Fibroblast of the aortic adventitia (primary cell): ENCODE measurements at places on chromosomes 13 and 19. TPM values are rescaled to one million over a fixed set of nuclear protein-coding genes. Genes with fewer than 3 reads are reported as not detected.

Gene ALOX5AP
- total RNA-seq, result not detected in 2 replicates

Gene PCDH17
- total RNA-seq, result 0.82 and 1.4 TPM in 2 replicates

- no peak for DNase-seq
Measured at GRCh38 chr13:46595885-46596275, 42.9 kb downstream of the LRCH1 start.

GRCh38 chr19:36265064-36265463, 50.2 kb downstream of the ZNF146 start:
- no peak for DNase-seq

- DNase-seq, result no peak
Measured at GRCh38 chr13:110498327-110498726, 63.2 kb downstream of the RAB20 start.

- peak; percentile 50 for DNase-seq
Measured at GRCh38 chr13:84431646-84432045, 549.4 kb upstream of the SLITRK1 start.

DNA sequence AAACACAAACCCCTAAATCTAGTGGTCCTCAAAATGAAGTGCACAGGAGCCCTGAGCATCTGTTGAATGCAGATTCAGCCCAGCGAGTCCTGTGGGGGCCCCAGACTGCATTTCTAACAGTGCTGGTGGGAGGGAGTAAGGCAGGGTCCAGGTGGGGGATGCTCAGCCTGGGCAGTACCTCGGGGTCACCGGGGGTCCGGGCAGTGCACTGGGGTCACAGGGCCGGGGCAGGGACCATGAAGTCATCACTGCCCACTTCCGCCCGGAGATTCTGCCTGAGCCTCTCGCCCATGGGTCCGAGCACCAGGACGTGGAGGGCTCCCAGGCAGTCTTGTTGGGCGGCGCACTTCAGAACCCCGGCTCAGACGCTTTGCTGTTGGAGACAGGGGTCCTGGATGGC, 838 bp upstream of the ATP4B start:
- no peak for DNase-seq

Gene FPR3
- total RNA-seq, result not detected in 2 replicates

DNA sequence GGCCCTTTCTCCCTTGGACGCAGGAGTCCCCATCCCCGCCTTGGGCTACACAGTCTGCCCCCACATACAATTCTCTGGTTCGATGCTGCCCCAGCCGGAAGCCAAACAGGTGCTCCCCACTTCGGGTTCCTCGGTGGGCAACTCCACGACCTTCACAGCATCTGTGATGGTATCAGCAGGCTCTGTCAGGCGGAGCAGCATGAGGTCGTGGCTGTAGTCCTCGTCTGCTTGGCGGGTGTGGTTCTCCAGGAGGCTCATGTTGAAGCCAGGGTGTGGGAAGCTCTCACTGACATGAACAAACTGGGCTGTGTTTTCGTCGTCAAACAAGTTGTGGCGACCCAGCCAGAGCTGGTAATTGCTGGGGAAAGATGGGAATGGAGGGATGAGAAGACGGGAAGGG, 3.5 kb downstream of the KLK1 start:
- DNase-seq, result no peak
